NCI-H2107 (cell line): ENCODE measurements at places on chromosomes 1 and 21.

DNA sequence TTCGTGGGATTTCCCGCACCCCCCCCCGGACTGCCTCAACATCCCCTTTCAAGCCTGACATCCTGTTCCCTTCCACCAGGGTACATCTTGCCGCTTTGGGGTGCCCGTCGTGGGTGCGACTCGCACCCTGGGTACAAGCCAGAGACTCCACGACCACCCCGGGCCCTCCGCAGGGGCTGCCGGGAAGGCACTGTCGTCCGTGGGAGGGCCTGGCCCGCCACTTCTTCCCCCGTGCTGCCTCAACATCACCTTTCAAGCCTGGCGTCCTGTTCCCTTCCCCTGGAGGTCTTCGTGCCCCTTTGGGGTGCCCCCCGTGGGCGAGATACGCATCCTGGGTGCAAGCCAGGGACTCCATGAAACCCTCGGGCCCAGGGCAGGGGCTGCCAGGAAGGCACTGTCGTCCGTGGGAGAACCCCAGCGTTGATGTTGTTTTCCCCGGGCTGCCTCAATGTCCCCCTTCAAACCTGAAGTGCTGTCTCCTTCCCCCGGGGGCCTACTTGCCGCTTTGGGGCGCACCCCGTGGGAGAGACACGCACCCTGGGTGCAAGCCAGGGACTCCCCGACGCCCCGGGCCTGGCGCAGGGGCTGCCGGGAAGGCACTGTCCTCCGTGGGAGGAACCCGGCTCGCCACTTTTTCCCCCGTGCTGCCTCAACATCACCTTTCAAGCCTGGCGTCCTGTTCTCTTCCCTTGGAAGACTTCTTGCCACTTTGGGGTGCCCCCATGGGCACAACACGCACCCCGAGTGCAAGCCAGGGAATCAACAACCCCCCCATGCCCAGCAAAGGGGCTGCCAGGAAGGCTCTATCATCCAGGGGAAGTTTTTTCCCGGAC lies 138.6 kb downstream of the LIPI start:
- DNase-seq = no peak

DNA sequence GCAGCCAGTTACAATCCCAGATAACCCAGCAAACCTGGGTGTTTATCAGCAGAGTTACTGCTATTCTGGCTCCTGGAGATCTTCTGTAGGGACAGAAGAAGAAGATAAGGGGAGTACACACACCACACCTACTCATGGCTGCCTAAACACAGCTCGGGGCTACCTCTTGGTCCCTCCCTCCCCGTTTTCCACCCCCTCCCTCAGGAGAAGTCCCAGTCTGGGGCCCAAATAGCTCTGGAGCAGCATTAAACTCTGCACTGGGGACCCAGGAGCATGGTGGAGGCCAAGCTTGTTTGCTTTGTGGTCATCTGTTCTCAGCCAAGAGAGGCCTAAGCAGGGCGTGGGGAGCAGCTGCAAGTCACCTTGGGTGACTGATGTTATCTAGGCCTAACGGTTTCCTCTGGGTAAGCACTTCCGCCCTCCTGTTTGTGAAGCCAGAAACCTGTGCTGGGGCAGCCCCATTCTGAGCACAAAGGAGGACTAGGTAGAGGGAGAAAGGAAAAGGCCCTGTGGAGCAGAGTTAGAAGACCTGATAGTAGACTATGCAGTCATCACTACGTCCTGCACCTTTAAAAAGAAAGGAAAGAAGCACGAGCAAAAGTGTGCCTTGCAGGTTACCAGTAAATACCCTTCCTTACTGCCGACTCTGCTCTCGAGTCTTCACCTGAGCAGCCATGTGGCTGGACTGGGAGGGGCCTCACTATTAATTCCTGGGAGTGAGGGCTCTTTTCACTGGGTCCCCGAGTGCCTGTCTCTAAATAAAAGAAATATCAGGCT lies 2.0 kb upstream of the RCSD1 start:
- no peak for DNase-seq

DNA sequence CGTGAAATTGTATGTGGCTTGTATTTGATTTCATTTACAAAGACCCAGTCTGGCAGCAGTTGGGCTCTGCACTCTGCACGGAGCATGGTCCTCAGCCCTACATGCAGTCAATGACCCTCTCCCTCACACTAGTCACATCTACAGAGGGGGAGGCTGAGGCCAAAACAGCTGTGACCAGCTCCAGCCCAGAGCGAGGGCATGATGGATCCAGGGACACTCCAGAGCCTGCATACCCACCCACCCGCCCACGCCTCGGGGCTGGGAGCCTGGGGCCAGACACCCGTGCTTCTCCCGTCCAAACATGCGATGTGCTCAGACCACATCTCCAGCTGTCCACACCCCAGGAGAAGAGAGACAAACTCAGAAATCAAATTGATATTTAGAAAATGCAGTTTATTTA lies 14.0 kb upstream of the PRDM16 start:
- DNase-seq = no peak

DNA sequence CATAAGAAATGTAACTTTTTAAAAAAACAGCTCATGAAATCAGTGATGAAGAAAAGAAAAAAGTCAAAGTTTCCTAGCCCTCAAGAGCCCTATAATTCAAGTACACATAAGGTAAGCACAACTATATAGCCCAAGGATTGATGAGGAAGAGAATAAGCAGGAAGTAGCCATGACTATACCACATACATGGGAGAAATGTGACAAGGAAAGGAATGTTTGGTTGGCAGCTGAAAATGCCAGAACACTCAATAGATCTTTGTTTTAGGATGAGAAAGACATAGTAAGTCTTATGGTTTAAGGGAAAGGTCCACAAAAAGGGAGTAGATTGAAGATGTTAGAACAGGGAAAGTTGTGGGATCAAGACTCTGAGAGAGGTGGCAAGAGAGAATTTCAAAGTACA lies 5.7 kb downstream of the DOCK7 start:
- no peak for DNase-seq

DNA sequence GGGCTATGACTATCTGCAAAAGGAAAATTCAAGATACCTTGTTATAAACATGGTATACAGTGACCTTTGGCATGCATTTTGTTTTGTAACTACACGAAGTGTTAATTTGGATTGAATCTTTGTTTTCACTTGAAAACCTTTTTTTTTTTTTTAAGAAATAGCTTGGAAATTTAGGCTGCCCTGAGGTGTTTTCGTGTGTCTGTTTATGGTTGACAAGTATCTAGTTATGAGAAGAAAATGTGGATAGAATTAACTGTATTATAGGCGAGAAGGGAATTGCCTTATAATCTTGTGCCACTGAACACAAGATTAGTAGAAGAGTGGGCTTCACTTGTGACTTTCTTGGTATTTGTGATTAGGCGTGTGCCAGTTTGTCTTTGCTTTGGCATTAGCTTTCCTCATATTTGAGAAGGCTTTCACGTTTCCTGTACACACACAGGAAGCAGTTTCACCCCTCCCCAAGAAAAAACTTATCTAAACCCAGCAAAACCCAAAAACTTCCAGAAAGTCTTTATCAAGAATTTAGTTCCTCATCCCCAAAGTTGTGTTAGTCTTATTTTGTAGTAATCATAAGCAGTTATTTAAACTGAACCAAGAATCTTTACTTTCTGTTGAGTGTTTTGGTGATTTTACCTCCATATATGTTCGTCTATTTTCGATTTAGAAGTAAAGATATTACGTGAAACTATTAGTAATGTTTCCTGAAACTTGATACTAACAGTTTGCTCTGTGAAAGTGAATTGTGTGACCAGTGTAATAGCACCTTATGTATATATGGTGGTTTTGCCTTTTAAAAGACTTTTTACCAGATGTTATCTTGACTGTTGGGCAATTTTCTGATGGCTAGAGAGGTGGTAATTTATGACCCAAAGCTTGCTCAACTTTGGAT lies 3.8 kb downstream of the DYRK1A start:
- no peak for DNase-seq

DNA sequence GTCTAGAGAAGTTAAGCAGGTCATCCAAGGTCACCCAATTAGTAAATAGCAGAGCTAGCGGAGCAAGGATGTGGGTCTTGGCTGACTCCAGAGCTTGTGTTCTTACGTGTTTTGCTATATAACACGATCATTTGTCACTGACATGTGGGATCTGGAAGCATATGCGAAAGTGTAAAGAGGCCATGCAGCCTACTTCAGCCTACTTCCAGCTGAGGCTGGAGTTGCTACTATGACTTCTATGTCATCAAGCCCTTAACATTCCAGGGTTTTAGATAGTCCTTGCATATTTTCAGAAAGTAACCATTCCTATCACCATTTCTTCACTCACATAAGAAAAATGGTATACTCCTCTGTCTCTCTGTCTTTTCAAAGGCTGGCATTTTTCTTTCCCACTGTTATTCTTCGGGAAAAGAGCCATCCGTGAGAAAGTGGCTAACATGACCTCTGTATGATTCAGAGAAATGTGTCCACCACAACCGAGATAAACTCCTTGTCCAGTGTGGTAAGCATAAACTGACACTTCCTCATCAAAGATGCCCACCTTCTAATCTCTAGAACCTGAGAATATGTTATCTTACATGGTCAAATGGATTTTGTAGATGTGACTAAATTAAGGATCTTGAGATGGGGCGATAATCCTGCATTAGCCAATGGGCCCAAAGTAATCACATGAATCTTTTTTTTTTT lies 24.0 kb upstream of the ABL2 start:
- DNase-seq = no peak
